Stimulated activated memory B cell treated with anti-CD40 and anti-IgM and Interleukin-4, amounts not matched to agents 10 μg/mL and 1 μg/mL and 100 μg/mL, for 72 hours (primary cell): ENCODE measurements at places on chromosomes 12 and 14.

DNA sequence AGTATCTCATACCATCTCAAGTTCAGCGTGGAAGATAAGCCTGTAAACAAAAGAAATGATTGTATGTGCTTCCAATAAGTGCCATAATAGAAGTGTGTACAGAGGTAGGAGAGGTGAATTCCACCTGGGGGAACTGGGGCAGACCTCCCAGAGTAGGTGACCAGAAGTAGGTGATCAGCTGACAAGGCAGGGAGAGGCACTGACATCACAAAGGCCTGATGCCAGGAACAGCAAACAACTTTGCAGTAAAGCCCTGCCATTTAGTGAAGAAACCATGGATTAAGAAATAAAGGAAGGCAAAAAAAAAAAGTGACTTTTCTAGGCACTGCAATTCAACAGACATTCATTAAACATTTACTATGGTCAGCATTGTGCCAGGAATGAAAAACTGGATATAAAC is 31.1 kb downstream of the NR1H4 start:
- no peak overlapping the region for H3K27ac ChIP-seq
- no peaks in the 10 kb centered on the region for H3K4me1 ChIP-seq
- no peaks in the 10 kb centered on the region for H3K36me3 ChIP-seq
- no peak overlapping the region for H3K4me3 ChIP-seq

- no peaks in the 10 kb centered on the region for H3K27me3 ChIP-seq
- H3K4me3 ChIP-seq, result no peak overlapping the region
- no peaks in the 10 kb centered on the region for H3K4me1 ChIP-seq
- peaks cover 15% of the 10 kb centered on the region for H3K36me3 ChIP-seq
These were observed 101.7 kb downstream of the CIT start for GRCh38 chr12:119775246-119775895.

DNA sequence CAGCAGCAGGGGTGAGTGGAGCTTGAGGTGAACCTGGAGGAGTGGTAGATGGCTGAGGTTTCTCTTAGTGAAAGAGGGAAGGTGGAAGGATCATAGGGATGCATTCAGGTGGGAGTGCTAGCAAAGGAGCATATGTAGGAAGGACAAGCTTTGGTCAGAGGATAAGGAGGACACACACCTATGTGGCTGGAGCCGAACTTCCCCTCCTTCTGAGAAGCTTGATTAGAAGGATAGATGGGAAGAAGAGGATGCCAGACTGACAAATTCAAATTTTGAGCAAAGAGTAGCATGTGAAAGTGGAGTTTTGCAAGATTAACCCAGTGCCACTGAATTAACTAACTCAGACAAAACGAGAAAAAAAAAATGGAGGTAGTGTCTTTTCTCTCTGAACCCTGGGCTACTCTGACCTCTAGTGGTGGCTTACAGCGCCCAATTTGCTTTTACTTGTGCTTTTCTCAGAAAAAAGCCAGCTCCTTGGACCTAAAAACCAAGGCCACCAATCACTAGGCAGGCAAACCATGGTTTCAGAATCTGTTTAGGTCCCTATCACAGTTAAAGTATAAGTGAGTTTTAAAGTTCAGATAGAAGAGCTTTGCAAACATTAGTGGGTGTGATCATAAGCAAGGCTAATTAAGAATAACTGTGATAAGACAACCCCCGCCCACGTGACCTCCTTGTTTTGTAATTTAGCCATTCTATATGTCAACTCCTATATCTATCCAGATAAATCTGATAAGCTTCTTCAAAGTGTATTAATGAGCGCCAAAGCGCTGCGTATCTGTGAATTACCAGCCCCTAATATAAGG is 15.5 kb downstream of the EMP1 start:
- no peaks in the 10 kb centered on the region for H3K36me3 ChIP-seq
- ATAC-seq, result peak; percentile 56
- peaks cover 9% of the 10 kb centered on the region for H3K27me3 ChIP-seq
- H3K4me1 ChIP-seq, result peaks cover 12% of the 10 kb centered on the region
- H3K4me3 ChIP-seq, result no peak overlapping the region

- H3K4me1 ChIP-seq, result peaks cover 11% of the 10 kb centered on the region
- H3K27me3 ChIP-seq, result no peaks in the 10 kb centered on the region
- no peak overlapping the region for H3K27ac ChIP-seq
- no peak overlapping the region for H3K4me3 ChIP-seq
These were observed 69.3 kb downstream of the ELK3 start for GRCh38 chr12:96263449-96263902.

GRCh38 chr14:68140806-68141205 is 321.2 kb downstream of the RAD51B start:
- H3K27ac ChIP-seq, result no peak overlapping the region
- no peak for ATAC-seq
- H3K4me3 ChIP-seq, result no peak overlapping the region
- H3K36me3 ChIP-seq, result no peaks in the 10 kb centered on the region

GRCh38 chr12:118448341-118448740 is 72.0 kb downstream of the SUDS3 start:
- no peak overlapping the region for H3K4me3 ChIP-seq
- H3K36me3 ChIP-seq, result no peaks in the 10 kb centered on the region
- ATAC-seq, result no peak
- no peak overlapping the region for H3K27ac ChIP-seq
- peaks cover 21% of the 10 kb centered on the region for H3K27me3 ChIP-seq
- H3K4me1 ChIP-seq, result no peaks in the 10 kb centered on the region

- H3K27ac ChIP-seq, result no peak overlapping the region
- H3K4me1 ChIP-seq, result peaks cover 8% of the 10 kb centered on the region
- H3K4me3 ChIP-seq, result no peak overlapping the region
- ATAC-seq, result no peak
- H3K27me3 ChIP-seq, result no peaks in the 10 kb centered on the region
These were observed 4.5 kb upstream of the GOLGA5 start for GRCh38 chr14:92789457-92790089.

DNA sequence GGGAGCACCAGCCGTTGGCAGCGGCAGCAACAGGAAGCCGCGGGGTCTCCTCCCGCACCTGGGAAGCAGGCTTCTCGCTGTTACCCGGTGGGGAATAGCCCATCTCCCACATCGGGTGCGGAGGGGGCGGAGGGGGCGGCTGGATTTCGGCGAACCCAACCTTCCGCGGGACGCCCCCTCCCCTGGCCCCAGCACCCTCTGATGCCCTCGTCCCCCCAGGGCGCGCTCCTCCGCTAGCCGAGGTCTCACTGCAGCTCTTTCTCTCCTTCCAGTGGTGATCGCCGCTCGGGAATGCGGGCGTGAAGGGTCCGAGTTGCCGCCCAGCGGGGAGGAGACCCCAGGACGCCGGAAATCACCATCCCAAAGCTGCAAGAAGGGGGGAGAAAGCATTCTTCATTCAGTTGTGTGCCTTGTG is 303 bp downstream of the SAMD4A start:
- peaks cover 31% of the 10 kb centered on the region for H3K4me1 ChIP-seq
- no peaks in the 10 kb centered on the region for H3K27me3 ChIP-seq
- peaks cover 6% of the 10 kb centered on the region for H3K36me3 ChIP-seq
- peak overlapping the region; percentile 99 for H3K4me3 ChIP-seq
- peak; percentile 5 for ATAC-seq
- H3K27ac ChIP-seq, result peak overlapping the region; percentile 99

DNA sequence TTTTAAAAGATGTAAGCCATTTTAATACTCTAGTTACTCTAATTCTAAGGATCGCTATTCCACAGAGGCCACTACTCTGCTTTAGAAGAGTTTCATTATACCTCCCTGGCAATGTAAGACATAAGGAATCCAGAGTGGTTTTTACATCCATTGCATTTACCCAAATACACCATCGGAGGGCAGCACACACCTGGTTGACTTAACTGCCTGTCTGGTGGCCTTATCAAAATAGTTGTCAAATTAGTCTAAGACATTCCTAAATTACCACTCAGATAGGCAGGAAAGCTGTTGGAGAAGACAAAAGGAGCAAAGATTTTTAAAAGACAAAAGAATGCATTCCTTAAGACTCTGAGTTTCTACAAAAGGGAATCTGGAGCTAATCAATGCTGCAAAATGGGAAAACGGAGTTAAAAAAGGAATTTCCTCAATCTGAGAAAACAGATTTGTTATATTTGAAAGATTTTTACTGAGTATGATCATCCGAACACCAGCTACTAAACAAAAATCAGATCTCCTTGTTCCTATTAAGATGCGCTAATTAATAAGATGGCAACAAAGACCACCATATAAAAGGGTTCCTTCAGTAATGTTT is 33.8 kb upstream of the FGD4 start:
- no peaks in the 10 kb centered on the region for H3K27me3 ChIP-seq
- no peak for ATAC-seq
- H3K4me1 ChIP-seq, result no peaks in the 10 kb centered on the region
- H3K27ac ChIP-seq, result no peak overlapping the region
- H3K36me3 ChIP-seq, result peaks cover 10% of the 10 kb centered on the region

GRCh38 chr12:50637870-50638481 is 125.9 kb upstream of the ATF1 start:
- no peak overlapping the region for H3K4me3 ChIP-seq
- H3K36me3 ChIP-seq, result peaks cover 30% of the 10 kb centered on the region
- peak overlapping the region; percentile 43 for H3K27ac ChIP-seq
- no peaks in the 10 kb centered on the region for H3K27me3 ChIP-seq

DNA sequence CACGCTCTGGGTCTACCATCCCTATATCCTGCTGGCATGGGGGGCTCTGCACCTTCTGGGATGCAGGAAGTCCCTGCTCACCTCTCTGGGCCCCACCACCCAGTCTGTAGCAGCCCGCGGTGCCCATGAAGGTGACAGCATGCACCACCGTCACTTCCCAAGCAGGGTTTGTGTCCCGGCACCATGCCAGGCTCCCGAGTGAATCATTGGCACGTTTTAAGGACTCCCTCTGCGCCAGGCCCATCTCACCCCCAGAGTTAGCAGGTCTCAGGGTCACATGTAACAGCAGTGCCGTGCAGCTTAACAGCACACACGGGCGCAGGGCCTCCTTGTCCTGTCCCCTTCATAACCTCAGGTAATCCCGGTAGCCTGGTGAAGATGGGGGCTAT is 19.9 kb downstream of the SETD1B start:
- no peak for ATAC-seq
- H3K27me3 ChIP-seq, result no peaks in the 10 kb centered on the region
- peaks cover 65% of the 10 kb centered on the region for H3K36me3 ChIP-seq
- peaks cover 10% of the 10 kb centered on the region for H3K4me1 ChIP-seq

DNA sequence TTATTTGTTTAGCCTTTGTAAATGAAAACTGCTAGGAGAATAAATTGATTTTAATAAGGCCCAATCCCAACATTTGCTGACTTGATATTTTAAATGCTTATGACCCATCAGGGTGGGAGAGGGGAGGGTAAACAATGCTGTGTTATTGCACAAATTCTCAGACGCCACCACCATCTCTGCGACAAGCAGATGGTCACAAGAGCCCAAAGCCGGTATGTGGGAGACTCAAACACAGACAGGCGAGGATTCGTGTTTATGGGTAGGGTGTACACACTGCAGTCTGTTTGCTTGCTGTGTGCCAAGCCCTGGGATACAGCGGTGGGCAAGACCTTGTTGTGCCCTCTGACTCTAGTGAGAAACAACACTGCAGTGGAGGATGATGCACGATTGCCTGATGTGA is 39.2 kb upstream of the PWP1 start:
- no peaks in the 10 kb centered on the region for H3K36me3 ChIP-seq
- H3K4me3 ChIP-seq, result no peak overlapping the region
- no peak for ATAC-seq
- peaks cover 35% of the 10 kb centered on the region for H3K27me3 ChIP-seq
- H3K27ac ChIP-seq, result no peak overlapping the region

DNA sequence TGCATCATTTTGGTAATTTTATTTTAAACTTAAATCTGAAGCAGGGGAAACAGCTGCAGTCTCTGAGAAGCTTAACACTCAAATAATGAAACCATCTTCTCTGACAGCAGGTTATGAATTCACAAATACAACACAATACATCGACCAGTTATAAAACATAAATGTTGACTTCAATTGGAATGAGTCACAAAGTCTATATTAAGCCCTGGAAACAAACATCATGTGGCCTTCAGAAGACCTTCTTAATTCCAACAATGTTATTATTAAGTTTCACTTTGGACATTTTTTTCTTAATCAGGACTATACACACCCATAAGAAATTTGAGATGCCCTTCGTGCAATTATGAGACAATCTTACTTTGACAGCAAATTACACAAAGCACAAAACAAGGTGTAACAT is 68.9 kb downstream of the CEP128 start:
- H3K27me3 ChIP-seq, result no peaks in the 10 kb centered on the region
- H3K4me1 ChIP-seq, result no peaks in the 10 kb centered on the region
- no peak overlapping the region for H3K27ac ChIP-seq
- H3K4me3 ChIP-seq, result no peak overlapping the region

- peaks cover 59% of the 10 kb centered on the region for H3K4me1 ChIP-seq
- H3K36me3 ChIP-seq, result peaks cover 70% of the 10 kb centered on the region
- no peak overlapping the region for H3K4me3 ChIP-seq
- ATAC-seq, result no peak
- H3K27ac ChIP-seq, result peak overlapping the region; percentile 53
These were observed 73.7 kb downstream of the ESR2 start for GRCh38 chr14:64220466-64220865.

DNA sequence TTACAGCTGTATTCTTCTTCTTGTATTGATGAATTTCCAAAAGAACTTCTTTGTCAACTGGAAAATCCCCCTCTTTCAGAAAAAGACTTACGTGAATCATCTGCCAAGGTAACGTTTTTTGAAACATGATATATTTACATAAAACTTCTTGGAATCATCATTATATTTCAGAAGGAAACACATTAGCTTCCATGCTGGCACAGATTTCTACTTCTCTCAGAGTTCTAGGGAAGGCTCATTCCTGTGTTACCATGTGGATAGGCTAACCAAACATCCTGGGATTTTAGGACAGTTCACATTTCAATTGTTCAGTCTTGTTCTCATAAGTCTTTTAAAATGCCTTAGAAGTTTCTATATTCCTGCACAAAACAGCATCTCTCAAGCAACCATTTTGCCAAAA is 120.3 kb upstream of the NEDD1 start:
- peaks cover 6% of the 10 kb centered on the region for H3K27me3 ChIP-seq
- no peak overlapping the region for H3K27ac ChIP-seq
- no peaks in the 10 kb centered on the region for H3K36me3 ChIP-seq
- no peaks in the 10 kb centered on the region for H3K4me1 ChIP-seq

GRCh38 chr12:76445462-76445861 is 97.2 kb upstream of the BBS10 start:
- peaks cover 29% of the 10 kb centered on the region for H3K4me1 ChIP-seq
- no peak for ATAC-seq
